ENCODE measurements at places on chromosomes 2 and 18.

- no peak for DNase-seq
These were observed 184.6 kb upstream of the MEX3C start for GRCh38 chr18:51382081-51382480.

DNA sequence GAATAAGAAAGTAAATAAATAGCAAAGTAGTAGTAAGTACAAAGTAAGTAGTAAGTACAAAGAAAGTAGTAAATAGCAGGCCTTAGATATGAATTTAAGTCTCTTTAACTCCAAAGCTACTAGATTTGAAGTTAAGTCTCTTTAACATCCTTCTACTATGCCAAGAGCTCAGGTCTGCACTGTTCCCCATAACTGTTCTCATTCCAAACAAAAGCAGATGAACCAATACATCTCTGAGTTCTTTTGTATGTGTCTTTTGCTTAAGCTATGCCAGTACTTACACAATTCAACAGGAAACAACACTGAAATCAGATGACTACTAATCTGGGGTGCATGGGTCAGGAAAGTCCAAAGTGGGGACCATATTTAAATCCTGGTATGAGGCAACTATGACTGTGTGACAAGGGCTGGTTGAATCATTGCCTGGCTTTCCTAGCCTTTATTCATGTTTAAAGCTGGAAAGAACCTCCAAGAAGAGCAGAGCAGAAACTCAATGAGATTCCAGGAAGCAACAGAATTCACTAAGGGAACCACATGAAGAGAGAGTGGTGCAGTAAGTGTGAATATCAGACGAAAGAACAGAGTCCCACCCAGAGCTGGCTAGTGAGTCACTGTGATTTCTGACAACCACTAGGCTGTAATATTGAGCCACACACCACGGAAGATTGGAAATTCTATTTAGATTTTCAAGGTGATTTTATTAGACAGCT lies 51.0 kb upstream of the CYP26B1 start:
- peak; percentile 59 for DNase-seq

GRCh38 chr2:164937864-164938401 lies 17.4 kb downstream of the SLC38A11 start:
- no peak for DNase-seq

DNA sequence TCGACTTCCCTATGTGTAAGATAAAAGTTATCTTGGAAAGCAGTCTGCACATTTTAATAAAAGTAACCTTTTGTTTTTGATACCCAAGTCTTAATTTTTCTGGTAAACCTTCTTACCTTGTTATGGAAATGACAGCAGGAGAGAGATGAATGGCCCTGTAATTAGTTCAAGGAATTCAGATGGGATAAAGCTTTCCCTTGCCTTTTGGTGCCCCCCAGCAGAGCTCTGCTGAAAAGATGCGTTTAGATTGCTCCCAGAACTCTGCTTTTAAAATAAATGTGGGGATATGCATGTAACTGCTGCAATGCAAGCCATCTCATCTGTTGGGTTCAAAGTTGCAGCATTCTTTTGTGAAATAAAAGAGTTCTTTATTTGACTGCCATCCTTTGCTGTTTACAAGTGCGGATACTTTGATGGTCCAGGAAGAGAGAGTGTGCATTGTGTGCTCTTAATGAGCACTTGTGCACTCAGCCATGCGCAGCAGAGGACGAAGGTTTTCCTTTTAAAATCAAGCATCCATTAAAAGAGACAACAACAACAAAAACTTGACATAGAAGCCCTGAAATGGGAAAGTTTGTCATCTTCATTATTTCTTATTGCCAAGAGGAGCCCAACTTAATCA lies 176.7 kb upstream of the ST6GAL2 start:
- DNase-seq, result no peak

DNA sequence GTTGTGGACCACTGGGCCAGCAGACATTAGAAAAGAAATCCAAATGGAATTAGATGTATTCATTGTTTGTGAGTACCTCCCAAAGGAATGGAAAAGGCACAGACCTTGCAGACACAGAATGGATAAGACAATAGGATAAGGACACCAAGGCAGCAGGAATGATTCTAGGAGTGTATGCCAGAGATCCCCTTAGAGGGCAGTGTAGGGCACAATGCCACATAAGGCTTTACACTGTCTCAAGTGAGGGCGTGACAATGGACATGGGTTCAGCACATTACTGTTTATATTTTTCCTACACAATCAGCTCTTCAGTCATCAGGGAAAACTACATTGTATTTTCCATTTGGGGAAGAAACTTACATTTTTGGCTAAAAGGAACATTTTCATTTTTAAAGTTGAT lies 250.9 kb downstream of the PTH2R start:
- DNase-seq, result no peak

- no peak for DNase-seq
These were observed 258.9 kb upstream of the OSR1 start for GRCh38 chr2:19617257-19617848.
